Left lung (tissue), 14 donors: ENCODE measurements at places on chromosomes 6 and 20.

DNA sequence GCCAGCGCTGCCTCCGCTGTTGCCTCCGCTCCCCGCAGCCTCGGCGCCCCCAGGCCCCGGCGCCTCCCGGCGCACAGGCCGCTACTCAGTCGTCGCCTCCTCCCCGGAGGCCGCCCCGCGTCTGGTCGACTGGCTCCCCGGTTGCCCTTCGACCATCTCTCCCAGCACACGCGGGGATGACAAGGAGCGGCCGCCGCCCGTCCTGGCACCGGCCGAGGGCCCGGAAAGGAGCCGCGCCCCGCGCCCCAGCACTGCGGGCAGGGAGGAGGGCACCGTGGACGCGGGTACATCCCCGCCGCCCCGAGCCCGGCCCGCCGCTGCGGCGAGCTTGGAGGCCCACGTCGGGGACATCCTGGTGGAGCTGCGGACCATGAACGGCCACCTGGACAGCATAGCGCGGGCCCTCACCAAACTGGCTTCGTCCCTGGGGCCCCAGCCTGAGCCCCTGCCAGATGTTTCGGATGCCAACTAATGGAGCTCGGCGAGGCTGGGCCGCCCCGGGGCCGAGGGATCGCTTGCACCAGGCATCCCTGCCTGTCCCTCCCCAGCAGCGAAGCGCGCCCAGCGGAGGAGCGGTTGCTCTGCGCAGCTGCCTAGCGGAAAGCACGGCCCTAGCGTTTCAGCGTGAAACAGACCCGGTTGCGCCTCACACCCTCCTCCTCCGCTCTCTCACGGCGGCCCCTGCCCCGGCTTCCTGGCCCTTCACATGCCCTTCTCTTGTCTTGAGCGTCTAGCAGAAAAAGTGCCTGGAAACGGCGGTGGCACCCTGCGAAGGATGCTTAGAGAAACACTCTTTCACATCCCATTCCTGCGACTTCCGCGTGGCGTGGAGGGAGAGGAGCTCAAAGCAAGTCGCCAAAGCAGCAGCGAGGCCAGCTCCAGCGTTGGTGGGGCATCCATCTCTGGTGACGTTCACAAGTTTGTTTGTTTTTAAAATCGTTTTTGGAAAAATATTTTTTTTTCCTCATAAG lies 285.8 kb upstream of the SUPT3H start:
- no peak for DNase-seq

DNA sequence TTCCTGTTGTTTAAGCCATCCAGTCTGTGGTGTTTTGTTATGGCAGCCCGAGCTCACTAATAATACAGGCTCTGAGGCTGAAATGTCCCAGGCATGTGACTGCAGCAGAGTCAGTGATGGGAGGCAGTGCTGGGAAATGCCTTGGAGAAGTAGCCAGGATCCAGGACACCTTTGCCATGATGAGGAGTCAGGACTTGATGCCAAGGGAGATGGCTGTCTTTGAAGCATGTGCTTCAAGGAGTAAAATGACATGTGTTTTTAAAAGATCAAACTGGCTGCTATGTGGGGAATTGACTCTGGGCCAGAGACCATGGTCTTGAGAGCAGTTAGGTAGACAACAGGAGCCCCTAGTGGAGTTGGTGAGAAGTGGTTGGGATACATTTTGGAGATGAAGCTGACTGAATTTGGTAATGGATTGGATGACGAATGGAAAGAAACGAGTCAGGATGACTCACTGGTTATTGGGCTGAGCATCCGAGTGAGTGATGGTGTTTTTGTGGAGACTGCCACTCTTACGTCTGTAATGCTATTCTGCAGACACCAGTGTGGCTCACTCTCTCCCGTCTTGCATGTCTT lies 322.2 kb downstream of the PLCB1 start:
- DNase-seq = no peak

GRCh38 chr6:121573481-121573880 lies 138.0 kb downstream of the GJA1 start:
- DNase-seq = no peak

DNA sequence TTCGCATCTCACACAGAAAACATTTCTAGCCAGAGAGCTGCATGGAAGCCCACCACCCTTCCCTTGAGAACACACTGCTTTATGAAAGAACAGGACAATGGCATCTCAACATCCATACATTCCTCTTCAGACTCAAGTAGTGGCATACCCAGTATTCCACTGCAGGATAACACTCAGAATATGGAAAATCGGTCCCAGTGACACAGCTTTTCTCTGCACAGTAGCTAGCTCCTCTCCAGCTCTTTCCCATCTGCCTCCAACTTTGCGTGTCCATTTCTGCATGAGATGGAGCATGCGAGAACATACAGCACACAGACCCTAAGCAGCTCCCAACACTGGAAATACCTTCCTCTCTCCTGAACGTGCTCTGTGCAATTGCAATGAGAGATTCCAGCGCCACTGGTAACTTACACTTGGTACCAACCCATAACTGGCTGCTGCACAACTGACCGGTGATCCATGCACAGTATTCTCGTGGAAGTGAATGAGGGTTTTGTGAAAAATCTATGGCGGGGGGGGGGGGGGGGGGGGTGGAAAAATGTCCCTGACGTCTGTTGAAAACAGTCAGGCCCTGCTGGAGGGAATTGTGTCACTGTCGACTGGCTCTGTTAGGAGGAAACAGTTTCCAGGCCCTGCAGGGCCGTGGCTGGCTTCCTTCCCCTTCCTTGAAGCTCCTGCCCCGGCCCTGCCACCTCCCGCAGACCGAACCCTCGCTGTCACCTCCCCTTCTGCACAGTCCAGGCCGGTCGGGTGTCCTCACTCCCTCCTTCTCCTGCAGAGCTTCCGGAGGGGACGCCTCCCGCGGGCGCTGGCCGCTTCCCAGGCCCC lies 265.9 kb upstream of the QKI start:
- peak; percentile 71 for DNase-seq

DNA sequence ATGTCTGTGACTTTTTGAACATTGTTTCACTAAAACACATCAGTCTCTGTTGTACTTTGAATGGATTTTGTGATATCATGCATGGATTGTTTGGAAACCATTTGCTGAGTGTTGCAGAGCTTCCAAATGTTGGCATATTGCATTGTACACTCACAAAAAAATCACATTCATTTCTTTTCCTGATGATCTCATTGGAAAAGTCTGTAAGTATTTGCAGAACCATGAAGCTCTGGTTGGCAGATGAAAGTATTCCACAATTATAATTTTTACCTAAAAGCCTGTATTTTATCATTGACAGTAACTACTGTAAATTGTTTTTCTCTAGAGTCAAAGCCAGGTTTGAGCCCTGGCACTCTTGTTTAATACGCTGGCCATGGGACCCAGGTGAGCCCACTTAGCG lies 42.1 kb downstream of the VAPB start:
- DNase-seq = no peak

DNA sequence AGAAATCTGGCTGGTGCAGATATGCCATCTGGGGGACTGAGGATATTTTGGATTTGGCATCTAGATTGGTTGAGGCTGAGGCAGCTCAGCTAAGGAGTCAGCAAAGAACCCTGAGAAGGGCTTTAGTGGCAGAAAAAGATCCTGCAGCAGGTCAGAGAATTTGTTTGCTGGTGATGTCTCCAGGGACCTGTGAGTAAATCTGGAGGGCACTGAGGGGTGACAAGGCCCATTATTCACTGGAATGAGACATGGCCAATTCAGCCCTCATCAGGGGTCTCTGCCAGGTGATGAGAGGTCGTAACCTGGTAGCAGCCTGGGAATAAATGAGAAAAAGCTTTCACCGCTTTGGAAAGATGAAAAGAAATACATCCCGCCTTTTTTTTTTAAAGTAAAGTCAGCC lies 118.3 kb upstream of the FBXL4 start:
- DNase-seq = no peak

DNA sequence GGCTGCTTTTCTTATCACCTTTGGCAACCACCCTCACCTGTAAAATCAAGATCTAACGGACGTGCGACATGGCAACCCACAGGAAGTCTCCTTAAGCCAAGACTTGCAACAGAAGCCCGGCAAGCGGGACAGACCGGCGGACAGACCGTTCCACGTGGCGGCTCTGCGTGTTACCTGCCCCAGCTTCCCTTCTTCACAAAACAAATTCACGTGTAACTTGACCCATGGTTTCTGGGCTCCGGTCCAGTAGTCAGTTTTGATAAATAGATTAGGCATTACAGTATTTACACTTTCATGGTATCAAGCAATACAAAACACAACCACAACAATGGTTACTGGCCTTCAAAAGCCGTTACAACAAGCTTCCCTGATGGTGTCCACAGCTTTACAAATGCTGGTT lies 133.8 kb downstream of the PRND start:
- no peak for DNase-seq

DNA sequence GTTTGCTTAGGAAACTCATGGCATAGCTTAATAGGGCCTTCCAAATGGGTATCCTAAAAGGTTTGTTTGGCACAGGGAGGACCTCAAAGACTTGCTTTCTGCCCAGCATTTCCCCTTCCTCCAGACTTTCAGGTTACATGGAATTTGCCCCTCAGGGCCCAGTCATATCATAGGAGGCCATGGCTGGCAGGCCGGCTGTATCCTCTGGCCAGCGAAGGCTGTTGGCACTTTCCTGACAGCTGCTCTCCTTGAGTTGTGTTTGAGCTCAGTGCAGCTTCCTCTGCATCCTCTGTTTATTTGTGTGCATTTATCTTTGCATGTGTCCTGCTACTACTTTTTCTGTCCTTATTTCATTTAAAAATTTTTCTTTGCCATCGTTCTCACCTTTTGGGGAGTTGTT lies 90.9 kb downstream of the ANKS1A start:
- DNase-seq = no peak

DNA sequence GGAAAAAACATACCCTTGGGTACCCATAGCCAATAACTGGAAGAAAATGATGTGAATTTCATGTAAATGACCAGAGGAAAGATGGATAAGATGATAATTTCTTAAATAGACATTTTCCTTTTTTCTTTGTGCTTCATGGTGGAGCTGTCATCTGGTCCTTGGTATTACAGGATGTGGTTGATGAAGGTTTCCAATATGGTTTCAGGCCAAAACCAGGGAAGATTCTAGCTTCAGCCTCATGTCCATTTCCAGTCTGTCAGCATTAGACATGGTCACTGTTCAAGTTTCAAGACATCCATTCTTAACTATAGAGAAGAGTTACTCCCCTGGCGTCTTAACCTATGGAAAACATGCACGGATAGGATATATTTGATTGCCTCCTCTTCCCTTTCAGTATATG lies 63.6 kb downstream of the SSR1 start:
- no peak for DNase-seq

- DNase-seq = no peak
These were observed 519 bp downstream of the CBLN4 start for GRCh38 chr20:56004611-56005388.

DNA sequence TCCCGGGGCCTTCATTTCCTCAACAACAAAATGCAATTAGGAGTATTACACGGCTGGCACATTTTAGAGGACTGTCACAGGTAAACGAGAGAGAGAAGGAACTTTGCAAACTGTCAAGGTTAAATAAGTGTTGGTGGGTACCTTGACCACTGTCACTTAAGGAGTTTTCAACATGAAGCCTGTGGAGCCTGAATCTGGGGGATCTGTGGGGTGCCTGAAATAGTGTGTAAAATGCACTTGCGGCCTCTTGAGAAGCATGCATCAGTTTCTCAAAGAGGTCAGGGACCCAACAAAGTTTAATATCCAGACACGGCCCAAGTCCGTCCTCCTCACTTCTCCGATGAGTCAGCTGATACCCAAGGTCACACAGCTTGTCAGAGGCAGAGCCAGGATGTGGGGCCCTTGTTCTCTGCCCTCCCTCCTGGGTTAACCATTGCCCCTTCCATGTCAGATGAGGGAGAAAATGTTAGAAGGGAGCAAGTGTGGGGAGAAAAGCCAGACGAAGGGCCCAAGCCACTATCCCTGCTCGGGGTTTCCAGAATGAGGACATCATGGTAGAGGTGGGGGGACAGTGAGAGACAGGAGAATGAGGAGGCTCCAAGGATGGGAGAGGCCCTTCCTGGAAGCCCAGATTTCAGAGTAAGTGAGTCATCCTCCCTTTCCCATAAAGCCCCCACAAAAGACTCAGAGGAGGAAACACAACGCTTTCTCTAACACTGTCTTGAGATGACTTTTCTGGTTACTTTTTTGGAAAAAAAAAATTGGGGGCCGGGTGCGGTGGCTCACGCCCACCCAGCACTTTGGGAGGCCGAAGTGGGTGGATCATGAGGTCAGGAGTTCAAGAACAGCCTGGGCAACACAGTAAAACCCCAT lies 42.2 kb downstream of the C6orf132 start:
- no peak for DNase-seq

DNA sequence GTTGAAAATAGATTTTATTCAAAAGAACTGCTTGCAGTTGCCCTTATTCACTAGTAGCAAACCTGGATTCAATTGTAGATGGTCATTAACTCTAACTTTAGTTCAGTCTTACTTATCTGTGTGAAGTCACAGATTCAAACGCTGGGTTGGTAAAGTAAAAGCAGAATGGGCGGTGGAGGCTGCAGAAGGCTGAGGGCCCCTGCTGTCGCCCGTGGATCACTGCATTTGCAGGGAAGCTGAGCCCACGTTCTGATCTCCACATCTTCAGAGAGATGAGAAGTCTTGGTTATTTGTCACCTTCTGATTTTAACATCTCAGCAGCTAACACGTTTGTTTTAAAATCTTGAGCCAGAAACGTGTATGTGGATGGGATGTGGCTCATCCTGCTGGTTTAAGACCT lies 75.1 kb downstream of the SNX9 start:
- no peak for DNase-seq

DNA sequence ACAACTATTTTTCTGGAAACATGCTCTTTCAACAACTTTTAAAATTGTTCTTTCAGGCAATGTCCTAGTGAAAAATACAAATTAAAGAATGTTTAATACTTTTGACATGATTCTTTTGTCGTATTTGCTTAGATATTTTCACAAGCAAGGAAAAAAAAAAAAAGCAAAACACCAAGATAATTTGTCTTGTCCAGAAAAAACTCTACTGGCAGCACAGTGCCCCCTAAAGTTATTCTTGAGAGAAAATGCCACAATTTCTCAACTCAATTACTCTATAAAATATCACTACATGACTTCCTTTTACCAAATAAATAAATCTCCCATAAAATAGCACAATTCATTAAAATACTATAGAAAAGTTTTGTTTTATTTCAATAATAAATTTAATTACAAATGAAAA lies 652.5 kb upstream of the EPHA7 start:
- no peak for DNase-seq

DNA sequence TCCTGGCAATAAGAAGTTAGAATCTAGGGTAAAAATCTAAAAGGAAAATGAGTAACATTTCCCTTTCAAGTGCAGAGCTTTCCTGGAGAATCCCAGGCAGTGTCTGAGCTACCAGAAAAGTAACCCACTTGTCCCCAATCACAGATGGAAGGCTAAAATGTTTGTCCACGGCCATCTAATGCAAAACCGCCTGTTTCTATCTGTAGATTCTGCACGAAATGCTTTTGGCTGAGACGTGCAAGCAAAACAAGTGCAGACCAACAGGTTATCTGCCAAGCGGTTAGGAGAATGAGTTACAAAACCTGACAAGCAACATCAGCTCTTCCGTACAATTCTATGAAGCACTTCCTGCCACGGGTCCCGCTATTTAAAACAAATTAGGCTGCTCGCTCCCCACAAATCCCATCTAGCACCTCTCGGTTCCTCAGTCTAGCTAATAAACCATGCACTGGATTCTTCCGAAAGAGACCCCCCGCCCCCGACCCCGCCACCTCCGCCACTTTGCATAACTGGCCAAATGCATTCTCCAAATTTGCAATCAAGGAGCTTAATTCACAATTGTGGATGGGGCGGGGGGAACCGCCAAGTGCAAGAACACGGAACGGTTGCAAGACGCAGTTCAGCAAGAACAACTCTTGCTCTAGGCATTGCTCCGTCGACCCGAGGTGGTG lies 1.4 kb downstream of the ELOVL5 start:
- no peak for DNase-seq
